Common myeloid progenitor, CD34-positive (primary cell): ENCODE measurements at places on chromosomes 5 and 9.

- no peak for DNase-seq
Measured at GRCh38 chr9:99044827-99045226, 60.1 kb upstream of the TGFBR1 start.

GRCh38 chr5:75340714-75341478, 3.9 kb downstream of the HMGCR start:
- DNase-seq, result no peak

GRCh38 chr5:83277154-83277553, 194.4 kb upstream of the VCAN start:
- DNase-seq, result no peak

GRCh38 chr5:115241881-115242642, 20.6 kb downstream of the PGGT1B start:
- no peak for DNase-seq

DNA sequence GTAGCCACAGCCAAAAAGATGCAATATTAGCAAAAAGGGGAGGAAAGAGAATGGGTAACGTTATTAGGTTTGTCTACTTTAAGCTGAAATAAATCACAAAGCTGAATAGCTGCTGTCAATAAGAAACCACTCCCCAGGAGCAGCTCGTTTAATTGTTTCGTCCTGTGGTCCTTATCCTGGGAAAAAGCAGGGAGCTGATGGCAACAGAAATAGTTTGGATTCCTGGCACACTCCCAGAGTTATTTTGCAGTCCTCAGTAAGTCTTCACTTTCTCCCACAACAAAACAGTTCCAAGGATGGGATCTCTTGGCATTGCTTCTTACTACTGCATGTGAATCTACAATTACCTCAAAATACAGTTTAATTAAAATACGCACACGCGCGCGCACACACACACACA, 28.8 kb downstream of the FRMD3 start:
- DNase-seq, result no peak

GRCh38 chr5:442335-443238, at the start of gene EXOC3:
Gene EXOC3 (plus strand): TSS chr5:443176. CDS start chr5:446206, 3,030 bp downstream.
- peak; percentile 61 for DNase-seq

- DNase-seq, result no peak
Measured at GRCh38 chr5:58677650-58678049, 94.8 kb downstream of the RAB3C start.

DNA sequence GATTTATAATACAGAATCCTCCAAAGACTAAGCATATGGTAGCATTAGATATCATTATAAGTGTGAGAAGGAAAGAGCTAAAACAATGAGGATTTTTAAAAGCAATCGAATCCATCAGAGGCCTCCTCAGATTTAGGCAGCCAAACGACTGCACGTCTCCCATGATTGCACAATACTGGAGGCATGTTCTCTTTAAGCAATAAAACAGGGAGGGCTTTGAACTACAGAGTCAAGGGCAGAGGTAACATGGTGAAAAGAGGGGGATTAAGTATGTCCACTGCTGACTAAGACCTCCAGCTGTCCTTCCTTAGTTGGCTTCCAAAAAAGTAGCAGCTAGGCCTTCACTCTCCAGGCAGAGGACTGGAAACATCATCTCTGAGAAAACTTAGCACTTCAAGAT, 298.7 kb upstream of the RGMB start:
- no peak for DNase-seq

DNA sequence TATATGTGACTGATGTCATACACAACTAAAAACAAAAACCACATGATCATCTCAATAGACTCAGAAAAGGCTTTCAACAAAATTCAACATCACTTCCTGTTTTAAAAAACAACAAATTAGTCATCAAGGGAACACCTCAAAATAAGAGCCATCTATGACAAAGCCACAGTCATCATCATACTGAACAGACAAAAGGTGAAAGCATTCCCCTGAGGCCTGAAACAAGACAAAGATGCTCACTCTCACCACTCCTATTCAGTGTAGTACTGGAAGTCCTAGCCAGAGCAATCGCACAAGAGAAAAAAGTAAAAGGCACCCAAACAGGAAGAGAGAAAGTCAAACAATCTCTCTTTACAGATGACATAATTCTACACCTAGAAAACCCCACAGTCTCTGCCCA, 893.5 kb upstream of the EDIL3 start:
- no peak for DNase-seq

DNA sequence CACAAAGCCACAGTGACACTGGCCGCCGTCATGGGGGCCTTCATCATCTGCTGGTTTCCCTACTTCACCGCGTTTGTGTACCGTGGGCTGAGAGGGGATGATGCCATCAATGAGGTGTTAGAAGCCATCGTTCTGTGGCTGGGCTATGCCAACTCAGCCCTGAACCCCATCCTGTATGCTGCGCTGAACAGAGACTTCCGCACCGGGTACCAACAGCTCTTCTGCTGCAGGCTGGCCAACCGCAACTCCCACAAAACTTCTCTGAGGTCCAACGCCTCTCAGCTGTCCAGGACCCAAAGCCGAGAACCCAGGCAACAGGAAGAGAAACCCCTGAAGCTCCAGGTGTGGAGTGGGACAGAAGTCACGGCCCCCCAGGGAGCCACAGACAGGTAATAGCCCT, 26.1 kb downstream of the HRH2 start:
- no peak for DNase-seq

DNA sequence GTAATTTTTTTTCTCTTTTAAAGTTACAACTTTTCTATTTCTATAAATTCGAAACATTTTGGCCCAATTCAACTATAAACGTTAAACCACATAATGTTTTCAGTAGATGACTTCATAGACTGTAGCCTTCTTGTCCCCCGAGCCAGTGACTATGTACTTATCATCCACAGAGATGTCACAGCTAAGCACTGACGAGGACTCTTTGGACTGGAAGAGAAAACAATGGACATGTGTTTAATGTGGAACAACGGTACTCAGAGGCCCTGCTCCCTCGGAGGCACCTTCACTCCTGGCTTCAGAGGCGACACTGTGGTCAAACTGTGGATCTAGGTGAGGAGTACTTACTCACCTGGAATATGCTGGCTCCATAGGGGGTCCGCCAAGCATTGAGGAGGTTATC, 105.2 kb downstream of the TLE1 start:
- no peak for DNase-seq

- no peak for DNase-seq
Measured at GRCh38 chr5:127919006-127919796, 164.4 kb upstream of the SLC12A2 start.

DNA sequence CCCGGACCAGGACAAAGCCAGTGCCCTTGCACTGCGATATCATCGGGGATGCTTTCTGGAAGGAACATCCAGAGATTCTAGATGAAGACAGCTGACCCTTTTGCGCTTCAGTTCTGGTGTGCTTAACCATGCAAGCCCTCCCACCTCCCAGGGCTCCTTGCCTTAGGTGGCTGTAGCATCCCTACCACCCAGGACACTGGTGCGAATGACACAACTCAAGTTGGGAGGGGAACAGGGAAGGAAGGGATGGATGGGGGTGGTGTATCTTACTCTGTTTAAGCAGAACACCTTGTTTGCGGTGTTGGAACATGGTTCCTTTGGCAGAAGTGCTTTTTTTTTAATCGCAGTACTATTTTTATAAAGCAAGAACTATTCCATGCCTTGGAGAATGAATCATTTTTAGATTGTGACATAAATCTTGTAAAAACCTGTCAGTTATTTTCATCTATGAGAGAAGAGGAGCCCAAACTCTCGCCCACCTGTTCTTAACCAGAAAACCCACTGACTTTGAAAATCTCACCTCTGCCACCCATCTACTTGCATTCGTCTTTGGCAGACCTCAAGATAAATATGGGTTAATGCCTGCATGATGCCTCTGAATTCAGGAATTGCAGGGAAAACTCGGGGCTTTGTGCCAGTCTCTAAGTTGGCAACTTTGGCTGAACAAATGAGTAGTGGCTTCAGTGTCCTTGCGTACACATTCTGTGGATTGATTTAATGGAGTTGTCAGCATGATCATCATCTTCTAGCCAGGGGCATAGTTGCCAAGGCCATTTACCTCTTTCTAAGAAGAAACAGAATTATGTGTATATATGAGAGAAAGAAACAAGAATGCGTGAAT, 3.9 kb upstream of the LSM11 start:
- DNase-seq, result no peak

GRCh38 chr9:123246534-123246933, 21.9 kb downstream of the STRBP start:
- DNase-seq, result no peak

GRCh38 chr5:131324303-131324702, 60.5 kb downstream of the CDC42SE2 start:
- DNase-seq, result no peak

- peak; percentile 65 for DNase-seq
Measured at GRCh38 chr9:73151653-73152542, at the start of gene ANXA1. Gene ANXA1 (plus strand): TSS chr9:73151865. CDS start chr9:73158536, 6,671 bp downstream.

DNA sequence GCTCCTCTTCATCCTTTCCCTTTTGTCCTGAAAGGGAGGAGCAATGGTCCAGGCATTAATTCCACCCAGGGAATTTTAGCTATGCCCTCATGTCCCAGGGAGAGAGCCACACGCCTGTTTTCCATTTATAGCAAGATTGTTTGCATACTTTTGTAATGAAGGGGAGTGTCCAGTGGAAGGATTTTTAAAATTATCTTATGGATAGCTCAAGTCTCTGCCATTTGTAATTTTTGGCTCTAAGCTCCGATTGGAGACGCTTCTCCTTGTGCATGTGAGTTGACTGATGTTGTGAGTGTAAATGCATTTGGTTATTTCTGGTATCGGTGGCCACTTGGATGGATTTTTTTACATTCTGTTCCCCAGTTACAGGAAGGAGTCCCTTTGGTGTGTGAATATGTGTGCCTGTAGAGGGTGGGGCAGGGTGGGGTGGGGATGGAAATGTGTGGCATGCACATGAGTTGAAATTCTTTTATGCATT, 7.2 kb upstream of the RPL26L1 start:
- no peak for DNase-seq

GRCh38 chr5:80033513-80033912, 1.6 kb upstream of the THBS4 start:
- DNase-seq, result peak; percentile 27

DNA sequence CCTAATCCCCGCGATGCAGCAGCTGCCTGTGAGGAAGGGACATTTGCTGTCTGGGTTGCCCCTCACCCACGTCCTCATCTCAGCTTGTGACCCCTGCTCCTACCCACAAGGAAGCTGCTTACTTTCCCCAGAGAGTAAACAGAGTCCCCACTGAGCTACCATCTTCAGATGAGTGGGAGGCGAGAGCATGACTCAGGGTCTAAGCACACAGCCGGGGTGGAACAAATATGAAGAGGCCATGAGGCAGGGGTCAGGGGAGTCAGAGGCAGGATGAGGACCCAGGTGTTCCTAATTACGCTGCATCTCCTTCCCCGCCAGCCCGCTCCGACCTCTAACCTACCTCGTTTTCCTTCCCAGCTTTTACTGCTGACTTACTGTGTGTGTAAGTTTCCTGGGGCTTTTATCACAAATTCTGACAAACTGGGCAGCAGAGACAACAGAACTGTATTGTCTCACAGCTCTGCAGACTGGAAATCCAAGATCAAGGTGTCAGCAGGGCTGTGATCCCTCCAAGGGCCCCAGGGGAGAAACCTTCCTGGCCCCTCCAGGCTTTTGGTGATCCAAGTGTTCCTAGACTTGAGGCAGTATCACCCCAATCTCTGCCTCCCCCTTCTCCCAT, 94.0 kb upstream of the DNAH5 start:
- no peak for DNase-seq

DNA sequence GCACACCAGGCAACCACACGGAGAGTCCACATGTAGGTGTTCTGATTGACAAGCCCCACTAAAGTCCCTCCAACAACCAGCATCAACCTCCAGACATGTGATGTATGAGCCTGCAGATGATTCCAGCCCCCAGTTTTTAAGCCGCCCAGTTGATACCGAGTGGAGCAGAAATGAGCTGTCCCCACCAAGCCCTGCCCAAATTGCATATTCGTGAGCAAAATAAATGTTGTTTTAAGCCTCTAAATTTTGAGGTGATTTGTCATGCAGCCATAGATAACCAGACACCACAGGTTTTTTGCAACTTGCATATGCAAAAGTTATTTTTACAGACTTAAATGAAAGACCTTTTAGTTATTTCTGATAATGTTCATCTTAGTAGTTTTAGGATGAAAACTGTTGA, 187.7 kb downstream of the PIK3R1 start:
- no peak for DNase-seq

DNA sequence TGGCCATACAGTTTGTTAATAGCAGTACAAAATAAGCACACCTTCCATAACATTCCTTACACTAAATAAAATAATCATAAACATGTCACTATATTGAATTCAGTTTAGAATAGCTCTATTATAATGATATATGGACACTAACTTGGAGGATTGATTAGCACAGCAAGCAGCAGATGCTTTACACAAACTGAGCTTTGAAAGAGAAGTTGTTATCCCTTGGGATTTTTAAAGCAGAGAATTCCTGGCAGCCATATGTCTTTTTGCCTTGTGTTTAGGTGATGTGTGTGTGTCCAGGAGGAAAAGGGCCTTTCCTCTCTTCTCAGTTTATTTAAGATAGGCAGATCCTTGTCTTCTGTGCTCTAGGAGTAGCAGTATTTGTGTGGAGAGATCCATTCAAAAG, 232.2 kb upstream of the GRIN3A start:
- DNase-seq, result no peak

DNA sequence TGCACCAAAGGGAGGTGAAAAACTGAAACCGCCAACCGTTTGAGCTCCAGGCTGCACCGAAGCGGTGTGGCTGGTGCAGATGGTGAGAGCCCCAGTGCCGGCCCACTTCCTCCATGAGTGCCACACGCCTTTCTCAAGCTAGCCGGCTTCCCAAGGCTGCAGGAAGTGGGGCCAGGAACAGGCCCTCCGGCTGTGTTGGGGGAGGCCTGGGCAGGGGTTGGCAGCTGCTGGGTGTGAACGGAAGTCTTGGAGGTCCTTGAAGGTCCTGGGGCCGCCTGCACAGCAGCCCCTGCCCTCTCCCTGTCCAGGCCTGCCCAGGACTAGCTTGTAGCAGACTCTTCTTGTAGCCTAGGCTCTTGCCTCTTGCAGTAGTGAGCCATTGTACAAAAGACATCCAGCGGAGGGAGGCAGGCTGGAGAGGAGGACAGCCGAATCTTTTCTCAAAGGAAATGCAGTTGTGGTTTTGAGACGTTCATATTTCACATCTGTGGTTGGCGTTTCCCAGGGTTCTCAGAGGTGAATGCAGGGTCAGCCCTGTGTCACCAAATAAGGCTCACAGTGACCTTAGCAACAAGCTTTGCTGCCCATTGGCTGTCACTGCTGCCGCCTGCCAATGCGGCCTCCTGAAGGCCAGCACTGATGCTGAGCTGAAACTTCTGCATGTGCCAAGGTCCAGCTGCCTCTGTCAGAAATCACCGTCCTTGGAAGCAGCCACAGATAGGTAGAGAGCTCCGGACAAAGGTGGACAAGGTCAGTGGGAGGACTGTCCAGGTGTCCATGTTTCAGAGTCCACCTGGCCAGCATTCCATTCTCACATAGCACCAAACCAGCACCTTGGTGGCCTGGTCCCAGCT, 23.9 kb downstream of the IRF1 start:
- DNase-seq, result peak; percentile 99

DNA sequence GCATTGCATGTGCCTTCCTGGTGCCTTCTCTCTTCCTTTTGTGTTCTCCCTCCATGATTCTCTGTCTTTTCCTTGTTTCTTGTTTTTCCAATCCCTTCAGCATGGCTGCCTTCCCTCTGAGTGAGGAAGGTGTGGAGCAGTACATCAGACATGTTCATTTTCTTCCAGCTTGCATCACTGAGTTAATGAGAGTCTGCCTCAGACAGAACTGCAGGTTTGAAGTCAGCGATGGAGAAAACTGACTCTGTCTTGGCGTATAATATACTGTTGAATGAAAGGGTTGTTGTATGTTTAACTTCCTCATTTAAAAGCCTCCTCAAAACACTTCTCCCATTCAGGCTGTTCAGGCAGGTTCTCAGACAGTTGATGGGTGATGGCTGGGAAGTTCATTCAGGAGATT, 129.3 kb downstream of the KDM4C start:
- DNase-seq, result no peak

- DNase-seq, result no peak
Measured at GRCh38 chr5:96248131-96248530, 184.9 kb downstream of the PCSK1 start.
